Stimulated activated CD4-positive, alpha-beta T cell treated with anti-CD3 and anti-CD28 coated beads, Interleukin-4, amount 100 ng/mL, for 1 hour (primary cell): ENCODE measurements at places on chromosomes 7 and 10.

DNA sequence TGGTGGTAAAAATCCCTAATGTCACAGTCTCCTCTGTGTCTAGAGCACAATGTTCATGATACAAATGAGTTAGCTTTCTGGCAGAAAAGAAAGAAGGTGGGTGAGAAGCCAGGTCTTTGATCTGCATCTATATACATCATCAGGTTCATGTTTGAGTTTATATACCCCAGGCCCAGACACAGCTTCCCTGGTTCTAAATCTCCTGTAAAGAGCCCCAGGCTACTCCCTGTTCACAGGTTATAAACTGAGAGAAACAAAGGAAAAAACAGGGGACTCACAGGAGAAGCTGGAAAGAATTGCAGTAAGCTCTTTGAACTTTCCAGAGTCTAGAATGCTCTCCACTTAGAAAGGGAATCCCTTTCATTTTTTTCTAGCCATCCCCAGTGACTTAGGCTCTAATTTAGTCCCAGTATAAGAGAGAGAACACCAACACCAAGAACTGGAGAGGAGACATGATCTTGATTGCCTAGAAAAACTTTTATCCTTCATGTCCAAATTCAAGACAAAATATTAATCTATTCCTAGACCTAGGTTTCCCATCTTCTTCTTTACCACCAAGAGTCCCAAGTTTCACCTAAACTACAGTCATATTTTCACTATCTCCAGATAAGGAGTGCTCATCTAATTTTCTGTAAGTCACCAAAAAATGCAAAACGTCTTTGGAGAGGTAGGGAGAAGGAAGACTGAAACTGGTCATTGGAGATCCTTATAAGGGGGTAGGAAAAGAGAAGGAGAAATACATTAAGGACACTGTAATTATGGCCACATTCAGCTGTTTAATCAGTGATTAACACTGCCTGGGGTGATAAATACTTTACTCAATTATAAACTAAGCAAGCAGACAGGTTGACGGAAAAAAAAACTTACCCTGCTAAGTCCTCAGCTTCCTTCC lies 469 bp downstream of the MSS51 start:
- DNase-seq: no peak

- DNase-seq: no peak
These were observed 14.9 kb downstream of the CREB3L2 start for GRCh38 chr7:137987018-137987349.

DNA sequence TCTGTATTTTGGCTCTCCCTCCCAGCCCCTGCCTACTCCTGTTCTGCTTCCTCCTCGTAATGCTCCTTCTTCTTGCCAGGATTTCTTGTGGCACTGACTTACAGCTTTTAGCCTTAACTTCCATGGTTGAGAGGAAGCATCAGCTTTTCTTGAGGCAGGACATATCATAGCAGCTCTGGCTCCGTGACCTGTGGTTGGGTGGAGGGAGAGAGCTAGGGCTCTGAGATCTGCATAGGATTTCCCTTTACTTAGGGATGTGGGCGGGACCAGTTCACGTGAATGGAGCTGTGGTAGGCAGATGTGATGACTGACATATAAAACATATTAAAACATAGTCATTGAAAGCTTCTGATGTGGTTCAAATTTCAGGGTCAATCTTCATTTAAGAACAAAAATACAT lies 10.6 kb upstream of the RAB11FIP2 start:
- DNase-seq: no peak

- DNase-seq: no peak
These were observed 29.5 kb downstream of the R3HCC1L start for GRCh38 chr10:98163941-98164340.

DNA sequence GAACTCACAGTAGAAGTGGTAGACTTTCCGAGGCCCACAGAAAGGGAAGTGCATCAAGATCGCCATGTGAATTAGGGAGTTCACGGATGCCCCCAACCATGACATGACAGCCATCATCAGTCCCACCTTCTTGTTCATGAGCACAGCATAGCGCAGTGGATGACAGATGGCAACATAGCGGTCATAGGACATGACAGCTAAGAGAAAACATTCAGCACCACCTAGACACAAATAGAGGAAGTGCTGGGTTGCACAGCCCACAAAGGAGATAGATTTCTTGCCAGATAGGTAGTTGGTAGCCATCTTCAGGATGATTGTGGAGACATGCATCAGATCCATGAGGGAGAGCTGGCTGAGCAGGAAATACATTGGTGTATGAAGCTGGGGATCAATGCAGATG lies 342 bp downstream of the OR2AE1 start:
- no peak for DNase-seq

- DNase-seq: no peak
These were observed 27.5 kb downstream of the LRRC27 start for GRCh38 chr10:132359305-132360040.

GRCh38 chr10:114996542-114996941 lies 58.5 kb downstream of the TRUB1 start:
- no peak for DNase-seq

DNA sequence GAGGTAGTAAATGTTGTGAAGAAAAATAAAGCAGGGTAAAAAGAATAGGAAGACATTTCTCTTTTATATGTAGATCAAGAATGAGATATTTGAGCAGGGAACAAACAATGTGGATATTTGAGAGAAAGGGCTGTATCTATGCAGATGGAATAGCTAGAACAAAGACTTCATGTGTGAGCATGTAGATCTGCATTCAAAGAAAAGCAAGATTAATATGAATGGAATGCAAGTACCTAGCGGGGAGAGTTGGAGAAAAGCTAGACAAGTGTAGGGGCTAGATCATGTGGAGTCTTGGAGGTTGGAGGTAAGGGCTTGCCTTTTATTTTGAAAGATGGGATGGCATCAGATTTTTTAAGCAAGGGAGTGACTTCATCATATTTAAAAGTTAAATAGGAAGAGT lies 27.1 kb downstream of the SHOC2 start:
- no peak for DNase-seq

- DNase-seq: no peak
These were observed 96.3 kb downstream of the ATXN7L1 start for GRCh38 chr7:105779856-105780780.

DNA sequence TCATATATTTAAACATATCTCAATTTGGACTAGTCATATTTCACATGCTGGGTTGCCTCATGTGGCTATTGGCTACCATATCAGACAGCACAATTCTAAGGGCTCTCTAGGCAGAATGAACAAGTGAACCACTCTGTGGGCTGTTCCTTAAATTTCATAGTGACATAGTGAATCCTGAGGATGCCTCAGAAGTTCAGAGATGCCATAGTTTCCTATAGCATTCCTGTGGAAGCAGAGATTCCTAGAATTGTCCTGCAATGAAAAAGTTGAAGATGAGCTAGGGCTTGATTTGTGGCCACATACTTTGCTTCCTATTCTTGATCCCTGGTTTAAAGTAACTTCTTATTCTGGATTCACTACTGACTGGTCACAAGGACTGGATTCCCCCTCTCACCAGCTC lies 35.6 kb downstream of the MKX start:
- DNase-seq: no peak

- no peak for DNase-seq
These were observed 3.0 kb downstream of the BAMBI start for GRCh38 chr10:28680358-28680752.

GRCh38 chr7:7911369-7912123 lies 57.0 kb upstream of the GLCCI1 start:
- no peak for DNase-seq

DNA sequence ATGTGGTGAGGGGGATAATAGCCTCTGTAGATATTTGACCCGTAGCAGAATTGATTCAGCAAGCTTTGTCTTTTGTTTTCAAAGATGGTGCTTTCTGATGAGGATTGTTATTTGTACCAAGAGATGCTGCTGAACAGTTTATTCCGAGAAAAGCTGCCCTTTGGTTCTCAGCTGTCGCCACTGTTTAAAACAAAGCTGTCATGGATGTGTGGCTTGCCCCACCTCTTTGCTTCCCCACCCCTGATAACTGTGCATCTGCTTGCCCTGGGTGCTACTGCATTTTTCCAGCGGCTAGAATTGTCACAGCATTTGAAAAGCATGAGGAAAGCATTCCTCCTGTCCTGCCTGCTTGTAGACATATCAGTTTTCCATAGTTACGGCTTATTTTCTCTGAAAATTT lies 226.9 kb upstream of the CSTF2T start:
- no peak for DNase-seq

GRCh38 chr7:48901966-48902365 lies 22.4 kb upstream of the CDC14C start:
- no peak for DNase-seq

DNA sequence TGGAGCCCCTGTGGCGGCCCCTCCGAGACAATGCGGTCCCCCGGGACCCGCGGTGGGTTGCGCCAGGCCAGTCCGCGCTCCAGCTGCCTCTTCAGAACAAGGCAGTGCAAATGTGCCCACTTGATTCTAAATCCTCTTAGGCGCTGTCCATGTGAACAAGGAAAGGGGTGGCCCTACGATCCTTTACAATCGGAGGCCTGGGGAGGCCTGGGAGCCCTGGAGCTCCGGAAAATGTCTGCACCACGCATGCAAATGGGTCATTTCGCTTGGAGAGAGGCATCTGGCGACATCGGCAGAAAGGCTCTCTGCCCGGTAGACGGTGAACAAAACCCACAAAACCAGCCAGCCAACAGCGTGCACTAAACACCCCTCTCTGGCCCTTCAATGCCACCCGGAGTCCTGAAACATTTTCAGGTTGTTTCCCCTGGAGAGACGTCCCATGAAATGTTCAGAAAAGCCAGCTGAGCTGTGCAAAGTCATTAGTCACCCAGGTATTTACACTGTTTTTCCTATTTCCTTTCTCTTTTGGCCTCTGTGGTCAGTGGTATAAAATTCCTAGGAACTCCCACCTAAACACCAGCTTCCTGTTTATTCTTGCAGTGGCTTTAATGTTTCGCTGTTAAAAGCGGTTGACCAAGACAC lies 102.8 kb upstream of the ZNF438 start:
- no peak for DNase-seq

DNA sequence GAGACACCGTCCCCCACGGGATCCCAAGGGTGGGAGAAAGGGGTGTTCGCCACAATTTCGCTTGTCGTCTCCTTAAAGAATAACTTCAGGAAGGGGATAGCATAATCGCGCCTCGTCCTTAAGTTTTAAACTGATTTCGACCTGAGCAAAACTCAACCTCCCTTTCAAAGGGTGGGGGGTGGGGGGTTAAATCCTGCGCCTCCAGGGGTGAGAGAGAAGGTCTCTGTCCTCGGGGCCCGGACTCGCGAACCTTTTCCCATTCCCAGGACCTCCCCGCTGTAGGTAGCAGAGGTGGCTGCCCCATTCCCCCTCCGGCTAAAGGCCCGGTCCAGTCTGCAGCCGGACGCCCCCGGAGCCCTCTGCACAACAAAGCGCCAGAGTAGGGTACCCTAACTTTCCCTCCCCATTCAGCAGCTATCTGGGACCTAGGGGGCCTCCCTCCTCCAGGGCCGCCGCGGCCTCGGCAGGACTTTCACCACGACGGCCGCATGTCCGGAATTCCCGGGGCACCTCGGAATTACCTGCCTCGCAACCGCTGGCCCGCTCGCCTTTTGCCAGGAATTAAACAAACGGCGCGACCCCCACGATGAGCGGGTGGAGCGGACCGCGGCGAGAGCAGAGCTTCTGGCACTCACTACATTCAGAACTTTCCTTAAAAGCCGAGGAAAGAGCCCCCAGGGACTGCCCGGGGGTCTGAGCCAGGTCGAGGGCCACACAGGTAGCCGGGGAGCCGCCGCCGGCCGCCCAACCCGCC lies 1.7 kb downstream of the CDK6 start:
- no peak for DNase-seq

- DNase-seq: no peak
These were observed 65.1 kb downstream of the MGMT start for GRCh38 chr10:129531969-129532660.

GRCh38 chr10:119030421-119031250 lies 1.1 kb downstream of the NANOS1 start:
- DNase-seq: peak; percentile 51

GRCh38 chr7:71601851-71602250 lies 469.9 kb downstream of the GALNT17 start:
- no peak for DNase-seq

GRCh38 chr7:55518836-55519235 lies 53.5 kb downstream of the VOPP1 start:
- no peak for DNase-seq

DNA sequence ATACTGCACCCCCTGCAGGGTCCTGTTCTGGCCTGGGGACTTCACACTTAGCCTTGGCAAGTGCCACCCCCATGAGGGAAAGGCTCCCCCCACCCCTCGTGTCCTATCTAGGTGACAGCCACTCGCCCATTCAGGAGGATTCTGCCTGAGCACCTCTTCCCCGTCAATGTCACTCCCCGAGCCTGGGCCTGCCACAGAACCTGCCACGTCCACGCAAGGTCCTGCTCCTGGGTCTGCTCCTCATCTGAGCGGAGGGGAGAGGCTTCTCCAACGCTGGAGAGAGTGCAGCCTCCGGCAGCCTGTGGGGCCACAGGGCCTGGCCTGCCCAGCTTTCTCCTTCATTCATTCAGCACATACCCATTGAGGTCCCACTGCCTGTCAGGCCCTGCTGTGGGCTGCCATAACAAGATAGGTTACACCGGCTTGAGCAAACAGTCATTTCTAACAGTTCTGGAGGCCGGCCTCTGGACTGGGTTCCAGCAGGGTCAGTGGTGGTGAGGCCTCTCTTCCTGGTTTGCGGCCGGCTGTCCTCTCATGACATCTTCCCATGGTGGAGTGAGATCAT lies 92.0 kb upstream of the RET start:
- DNase-seq: no peak

DNA sequence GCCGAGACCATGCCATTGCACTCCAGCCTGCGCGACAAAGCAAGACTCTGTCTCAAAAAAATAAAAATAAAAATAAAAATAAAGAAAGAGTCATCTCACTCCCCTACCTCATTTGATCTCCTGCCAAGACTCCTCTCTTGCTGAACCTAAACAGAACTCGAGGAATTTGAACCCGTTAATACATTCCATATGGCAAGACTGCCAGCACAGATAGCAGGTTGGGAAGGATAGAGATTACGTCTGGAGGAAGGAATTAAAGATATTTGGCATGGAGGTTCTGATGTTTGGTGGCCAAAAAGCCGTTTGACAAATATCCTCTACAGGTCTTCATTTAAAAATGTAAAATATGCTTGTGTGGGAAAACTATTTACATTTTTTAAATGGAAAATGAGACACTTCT lies 549.6 kb downstream of the HTR7 start:
- DNase-seq: no peak

DNA sequence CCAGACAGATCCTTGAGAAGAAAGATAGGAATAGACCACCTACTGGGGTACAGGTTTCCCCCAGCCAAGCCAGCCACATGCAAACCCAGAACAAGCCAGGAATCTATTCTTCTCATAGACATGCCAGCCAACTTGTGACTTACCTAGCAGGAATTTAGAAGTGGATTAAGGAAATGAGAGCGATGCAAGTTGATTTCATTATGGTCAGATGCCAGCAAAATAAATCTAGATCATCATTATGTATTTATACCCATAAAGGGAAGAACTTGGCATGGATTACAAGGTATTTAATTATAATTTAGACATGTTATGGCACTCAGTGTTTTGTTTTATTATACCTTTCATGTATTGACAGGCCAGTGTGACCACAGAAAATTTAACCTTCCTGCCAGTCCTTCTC lies 32.8 kb downstream of the SLC35G1 start:
- no peak for DNase-seq

GRCh38 chr7:142298009-142298408 lies 40.2 kb upstream of the PRSS58 start:
- no peak for DNase-seq

- no peak for DNase-seq
These were observed 54.5 kb upstream of the PFKFB3 start for GRCh38 chr10:6148251-6148701.
